Psoas muscle (tissue), 8 donors: ENCODE measurements at places on chromosomes 2 and 18.

- no peak overlapping the region for H3K27ac ChIP-seq
- no peaks in the 10 kb centered on the region for H3K4me1 ChIP-seq
- H3K4me3 ChIP-seq = no peak overlapping the region
- DNase-seq = no peak
- no peaks in the 10 kb centered on the region for H3K27me3 ChIP-seq
Observed at GRCh38 chr2:181467966-181468707, 11.0 kb downstream of the ITGA4 start.

DNA sequence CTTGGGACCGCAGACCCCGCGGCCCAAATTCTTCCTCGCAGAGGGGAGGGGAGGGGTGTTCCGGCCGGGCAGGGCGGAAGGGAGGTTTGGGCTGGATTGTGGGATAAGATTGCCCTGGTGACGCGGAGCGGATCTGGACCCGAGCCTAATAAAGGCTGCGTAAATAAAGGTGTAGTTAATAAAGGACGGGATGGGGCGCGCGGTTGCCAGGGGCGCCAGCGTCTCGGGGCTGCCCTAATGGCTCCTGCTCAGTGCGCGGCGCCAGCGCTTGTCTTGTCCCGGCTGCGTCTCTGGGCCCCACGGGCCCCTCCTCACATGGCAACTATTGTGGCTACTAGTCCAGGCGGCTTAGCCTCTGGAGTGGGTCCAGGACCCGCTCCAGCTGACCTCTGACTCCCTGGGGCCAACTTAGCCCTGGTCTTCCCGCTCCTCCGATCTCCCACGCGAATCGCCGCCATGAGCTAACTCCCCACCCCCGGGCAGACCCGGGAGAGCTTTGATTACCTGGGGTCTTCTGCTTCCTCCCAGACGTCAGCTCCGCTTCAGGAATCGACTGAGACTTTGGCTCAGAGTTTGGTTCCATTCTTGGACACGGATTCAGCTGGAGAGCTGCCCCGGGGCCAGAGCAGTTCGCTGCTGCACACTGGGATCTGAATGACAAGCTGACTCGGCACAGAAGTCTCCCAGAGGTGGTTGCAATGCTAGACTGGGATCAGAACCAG, 36.5 kb downstream of the SLC25A52 start:
- peaks cover 15% of the 10 kb centered on the region for H3K4me1 ChIP-seq
- no peaks in the 10 kb centered on the region for H3K36me3 ChIP-seq
- peak overlapping the region; percentile 88 for H3K4me3 ChIP-seq
- peak; percentile 78 for DNase-seq
- peak overlapping the region; percentile 78 for H3K27ac ChIP-seq
- H3K27me3 ChIP-seq = no peaks in the 10 kb centered on the region

DNA sequence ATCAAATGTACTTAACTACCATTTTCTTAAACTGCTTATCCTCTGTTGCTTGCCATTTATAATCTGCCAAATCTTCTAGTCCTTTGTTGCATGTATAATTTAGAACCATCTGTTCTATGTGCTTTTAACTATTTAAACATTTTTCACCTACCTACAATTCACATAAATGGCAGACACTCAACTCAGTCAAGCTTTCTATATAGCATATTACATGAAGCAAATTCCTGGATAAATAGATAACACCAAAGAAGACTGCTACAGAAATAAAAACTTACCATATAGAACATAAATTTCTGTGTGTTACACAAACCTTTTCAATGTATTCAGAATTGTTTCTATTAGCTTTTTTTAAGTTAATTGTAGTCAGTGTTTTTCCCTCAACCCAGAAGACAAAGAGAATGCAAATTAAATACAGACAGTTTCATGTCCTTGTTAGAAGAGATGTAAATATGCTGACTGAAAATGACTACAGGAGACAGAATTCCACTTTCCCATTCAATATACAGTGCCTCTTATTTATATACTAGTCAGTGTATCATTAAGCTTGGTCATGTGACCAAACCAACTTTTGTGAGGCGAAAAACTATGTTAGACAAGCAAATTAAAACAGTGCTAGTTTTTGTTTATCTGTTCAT, 2.6 kb downstream of the BAZ2B start:
- H3K36me3 ChIP-seq = no peaks in the 10 kb centered on the region
- no peak for DNase-seq
- peaks cover 38% of the 10 kb centered on the region for H3K4me1 ChIP-seq
- peak overlapping the region; percentile 92 for H3K27ac ChIP-seq
- H3K4me3 ChIP-seq = peak overlapping the region; percentile 83

- no peak overlapping the region for H3K27ac ChIP-seq
- no peaks in the 10 kb centered on the region for H3K36me3 ChIP-seq
- H3K4me3 ChIP-seq = no peak overlapping the region
- DNase-seq = no peak
Observed at GRCh38 chr2:86256982-86257381, 57.7 kb downstream of the MRPL35 start.

DNA sequence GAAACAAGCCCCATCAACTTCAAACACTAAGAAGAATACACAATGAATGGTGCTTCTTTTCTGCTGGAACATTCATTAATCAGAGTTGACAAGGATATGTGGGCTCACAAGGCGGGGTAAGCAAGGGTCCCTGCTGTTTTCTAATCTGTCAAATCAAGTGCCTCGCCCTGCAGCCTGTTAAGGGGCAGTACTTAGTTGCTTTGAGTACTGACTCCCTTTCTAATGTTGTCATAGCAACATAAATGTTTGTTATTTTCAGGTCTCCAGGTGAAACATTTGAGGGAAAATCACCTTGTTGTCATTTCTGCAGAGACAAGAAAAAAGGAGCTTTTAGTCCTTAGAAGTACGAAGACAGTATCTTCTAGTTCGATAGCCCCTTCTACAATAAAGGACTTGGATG, 284.7 kb upstream of the PKDCC start:
- no peaks in the 10 kb centered on the region for H3K36me3 ChIP-seq
- H3K27me3 ChIP-seq = no peaks in the 10 kb centered on the region
- no peak for DNase-seq
- H3K4me3 ChIP-seq = no peak overlapping the region

DNA sequence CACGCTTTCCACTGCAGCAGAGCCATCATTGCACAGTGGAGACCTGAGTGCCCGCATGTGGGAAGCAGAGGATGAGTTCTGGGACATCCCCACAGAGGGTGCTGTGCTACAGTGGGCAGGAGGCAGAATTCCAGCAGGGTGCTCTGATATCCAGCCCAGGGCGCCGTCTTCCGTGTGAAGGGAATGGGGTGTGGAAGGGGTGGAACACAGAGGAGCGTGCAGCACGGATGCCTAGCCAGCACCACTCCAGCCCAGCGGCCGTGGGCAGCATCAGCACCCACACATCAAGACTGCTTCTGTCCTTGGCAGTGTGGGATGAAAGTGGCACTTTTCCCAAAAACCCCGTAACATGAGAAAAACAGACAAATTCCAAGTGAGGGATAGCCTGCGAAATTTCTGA, 134.3 kb downstream of the ZNF236 start:
- no peak for DNase-seq
- no peaks in the 10 kb centered on the region for H3K36me3 ChIP-seq

DNA sequence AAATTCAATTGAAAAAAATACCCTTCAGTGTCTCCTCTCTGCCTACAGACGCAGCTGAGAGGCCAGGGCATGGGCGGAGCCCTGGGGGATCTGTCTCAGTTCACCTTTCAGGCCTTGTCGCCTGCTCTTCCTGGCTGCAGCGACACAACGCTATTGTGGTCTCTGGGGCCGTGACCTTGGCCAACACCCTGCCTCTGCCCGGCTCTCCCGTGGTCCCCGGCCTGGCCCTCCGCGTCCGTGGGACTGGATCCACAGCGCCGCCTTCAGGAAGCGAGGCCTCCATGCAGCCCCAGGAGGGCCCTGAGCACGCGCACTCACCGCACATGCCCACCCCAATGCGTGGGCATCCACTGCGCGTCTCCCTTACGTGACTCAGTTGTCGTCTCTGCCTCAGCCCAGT, 81.1 kb downstream of the MRPS9 start:
- H3K4me3 ChIP-seq = no peak overlapping the region
- H3K4me1 ChIP-seq = no peaks in the 10 kb centered on the region
- no peak for DNase-seq

- H3K36me3 ChIP-seq = peaks cover 29% of the 10 kb centered on the region
- DNase-seq = no peak
- no peaks in the 10 kb centered on the region for H3K27me3 ChIP-seq
- peaks cover 16% of the 10 kb centered on the region for H3K4me1 ChIP-seq
- H3K27ac ChIP-seq = peak overlapping the region; percentile 89
Observed at GRCh38 chr2:42569116-42569711, 782 bp downstream of the MTA3 start.

DNA sequence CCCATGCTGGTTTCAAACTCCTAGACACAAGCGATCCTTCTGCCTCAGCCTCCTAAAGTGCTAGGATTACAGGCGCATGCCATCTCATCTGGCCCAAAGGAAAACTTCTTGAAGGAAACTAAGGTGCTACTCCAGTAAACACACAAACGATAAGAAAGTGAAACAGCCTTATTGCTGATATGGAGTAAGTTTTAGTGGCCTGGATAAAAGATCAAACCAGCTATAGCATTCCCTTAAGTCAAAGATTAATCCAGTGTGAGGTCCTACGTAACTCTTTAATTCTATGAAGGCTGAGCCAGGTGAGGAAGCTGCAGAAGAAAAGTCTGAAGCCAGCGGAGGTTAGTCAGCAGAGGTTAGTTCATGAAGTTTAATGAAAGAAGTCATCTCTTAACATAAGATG, 40.8 kb upstream of the POTEE start:
- DNase-seq = no peak
- H3K4me1 ChIP-seq = no peaks in the 10 kb centered on the region
- no peak overlapping the region for H3K4me3 ChIP-seq
- H3K27me3 ChIP-seq = no peaks in the 10 kb centered on the region
- H3K27ac ChIP-seq = no peak overlapping the region

GRCh38 chr2:54568876-54569321, 112.8 kb downstream of the SPTBN1 start:
- no peaks in the 10 kb centered on the region for H3K27me3 ChIP-seq
- H3K27ac ChIP-seq = no peak overlapping the region
- DNase-seq = no peak

DNA sequence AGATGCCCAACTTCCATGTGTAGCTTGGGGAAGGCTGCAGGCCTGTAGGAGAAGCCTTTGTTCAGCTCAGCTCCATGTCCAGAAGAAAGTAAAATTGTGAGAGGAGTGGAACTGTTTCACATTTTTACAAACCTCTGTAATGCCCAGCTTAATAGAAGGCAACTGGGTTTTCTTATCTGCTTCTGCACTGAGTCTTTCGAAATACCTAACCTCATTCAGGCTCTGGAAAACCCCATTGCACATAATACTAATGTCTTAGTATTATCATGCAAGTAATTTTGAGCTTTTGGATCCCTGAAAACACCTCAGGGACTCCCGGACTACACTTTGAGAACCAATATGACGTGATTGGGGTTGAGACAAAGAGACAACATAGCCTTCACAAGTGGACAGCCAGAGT, 5.8 kb downstream of the SMIM21 start:
- H3K27me3 ChIP-seq = no peaks in the 10 kb centered on the region
- H3K4me3 ChIP-seq = no peak overlapping the region
- H3K36me3 ChIP-seq = no peaks in the 10 kb centered on the region
- peaks cover 5% of the 10 kb centered on the region for H3K4me1 ChIP-seq

GRCh38 chr2:21599417-21599816, 475.6 kb downstream of the TDRD15 start:
- no peaks in the 10 kb centered on the region for H3K4me1 ChIP-seq
- no peaks in the 10 kb centered on the region for H3K27me3 ChIP-seq
- H3K4me3 ChIP-seq = no peak overlapping the region
- no peak for DNase-seq
- no peaks in the 10 kb centered on the region for H3K36me3 ChIP-seq

- no peaks in the 10 kb centered on the region for H3K27me3 ChIP-seq
- H3K4me3 ChIP-seq = no peak within 1 kb of the TSS
- no peak within 1 kb of the TSS for H3K27ac ChIP-seq
- no peaks in the 10 kb centered on the region for H3K36me3 ChIP-seq
- no peak for DNase-seq
- no peaks in the 10 kb centered on the region for H3K4me1 ChIP-seq
Observed at GRCh38 chr18:63542069-63542468, at the start of gene SERPINB12. TSS of gene SERPINB12 (plus strand) at chr18:63542369. CDS start at chr18:63556160, 13,791 bp downstream.

GRCh38 chr18:68893354-68893753, 95.5 kb downstream of the CCDC102B start:
- DNase-seq = no peak
- no peak overlapping the region for H3K4me3 ChIP-seq
- H3K27ac ChIP-seq = no peak overlapping the region
- H3K36me3 ChIP-seq = no peaks in the 10 kb centered on the region

DNA sequence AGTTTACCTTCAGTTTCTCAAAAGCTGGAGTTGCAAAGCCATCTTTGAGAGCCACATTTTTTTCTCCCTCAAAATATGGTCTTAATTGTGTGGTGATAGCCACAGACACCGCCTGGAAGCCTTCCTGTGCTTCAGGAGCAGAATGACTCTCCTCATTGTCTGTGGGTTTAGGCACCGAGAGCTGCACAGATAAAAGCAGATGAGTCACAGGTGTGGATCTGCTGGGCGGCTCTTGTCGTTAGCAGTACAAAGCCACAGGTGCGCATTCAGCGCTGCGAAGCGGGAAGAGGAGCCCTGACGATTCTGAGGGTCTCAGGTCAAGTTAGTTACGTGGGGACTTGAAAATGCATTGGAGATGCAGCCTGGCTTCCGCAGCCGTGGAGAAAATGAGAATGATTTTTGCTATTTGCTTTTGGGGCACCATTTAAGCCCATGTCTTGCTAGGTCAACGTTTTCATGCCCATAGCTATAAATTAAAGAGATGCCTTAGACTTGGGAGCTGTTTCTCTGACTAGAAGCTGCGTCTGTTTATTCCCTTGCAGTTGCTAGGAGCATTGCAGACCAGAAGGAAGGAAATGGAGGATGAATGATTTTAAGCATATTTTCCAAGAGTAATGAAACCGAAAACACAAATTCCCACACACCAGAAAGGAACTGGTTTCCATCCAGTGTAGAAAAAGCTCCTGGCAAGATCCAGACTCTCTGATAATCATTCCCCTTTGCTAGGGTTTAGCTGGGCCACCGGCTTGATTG, 51.5 kb downstream of the KLHL29 start:
- no peaks in the 10 kb centered on the region for H3K27me3 ChIP-seq
- H3K4me3 ChIP-seq = no peak overlapping the region
- H3K27ac ChIP-seq = no peak overlapping the region
- no peaks in the 10 kb centered on the region for H3K36me3 ChIP-seq

DNA sequence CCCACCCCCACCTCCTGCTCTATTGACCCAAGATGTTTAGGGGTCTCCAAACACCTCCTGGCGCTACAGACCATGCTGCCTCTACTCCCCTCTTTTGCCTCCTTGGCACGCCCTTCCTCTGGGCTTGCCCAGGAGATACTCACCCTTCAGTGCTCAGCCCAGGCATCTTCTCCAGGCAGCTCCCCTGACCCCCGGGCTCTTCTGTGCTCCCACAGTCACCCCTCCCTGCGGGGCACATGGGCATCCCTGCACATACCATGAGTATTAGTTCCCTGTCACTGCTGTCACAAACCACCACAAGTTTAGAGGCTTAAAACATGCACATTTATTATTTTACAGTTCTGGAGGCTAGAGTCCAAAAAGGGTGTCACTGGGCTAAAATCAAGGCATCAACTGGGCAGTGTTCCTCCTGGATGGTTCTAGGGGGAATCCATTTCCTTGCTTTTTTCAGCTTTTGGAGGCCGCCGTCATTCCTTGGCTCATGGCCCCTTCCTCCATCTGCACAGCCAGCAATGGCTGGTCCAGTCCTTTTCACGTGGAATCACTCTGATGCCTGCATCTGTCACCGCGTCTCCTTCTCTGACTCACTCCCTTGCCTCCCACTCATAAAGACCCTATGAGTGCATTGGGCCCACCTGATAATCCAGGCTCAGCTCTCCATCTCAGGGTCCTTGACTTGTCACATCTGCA, 230.4 kb upstream of the COPS8 start:
- no peak overlapping the region for H3K27ac ChIP-seq
- peaks cover 18% of the 10 kb centered on the region for H3K4me1 ChIP-seq
- no peak for DNase-seq

- no peak for DNase-seq
- H3K27ac ChIP-seq = no peak overlapping the region
- H3K36me3 ChIP-seq = no peaks in the 10 kb centered on the region
- no peaks in the 10 kb centered on the region for H3K4me1 ChIP-seq
- H3K4me3 ChIP-seq = no peak overlapping the region
Observed at GRCh38 chr2:225378984-225379383, 20.5 kb upstream of the NYAP2 start.
